ENCODE measurements at places on chromosomes 4 and X. TPM values are rescaled to one million over a fixed set of nuclear protein-coding genes. Genes with fewer than 3 reads are reported as not detected.

Gene MAGEB10
- total RNA-seq, result not detected

Gene HSPA4L
- 0.88 TPM for total RNA-seq

Gene MSANTD1
- not detected for total RNA-seq

Gene ASB12
- total RNA-seq, result not detected

Gene FRMD7
- 0.17 TPM for total RNA-seq

Gene TEX11
- total RNA-seq, result not detected

Gene CYBB
- 68.2 TPM for total RNA-seq

Gene PRMT9
- total RNA-seq, result 7.3 TPM

Gene DNAAF6
- total RNA-seq, result not detected

Gene RS1
- total RNA-seq, result not detected

Gene HAND2
- total RNA-seq, result 7.7 TPM

Gene F11
- total RNA-seq, result not detected

Gene ODAM
- total RNA-seq, result not detected

Gene NHS
- total RNA-seq, result 17.4 TPM

Gene SLITRK4
- 55.1 TPM for total RNA-seq

Gene TMEM192
- total RNA-seq, result 22.2 TPM

Gene INTS12
- total RNA-seq, result 21.9 TPM

Gene CFI
- total RNA-seq, result 37.7 TPM

Gene NAT8L
- total RNA-seq, result 10.1 TPM

Gene WFS1
- total RNA-seq, result 39.3 TPM

Gene RAB40A
- 0.65 TPM for total RNA-seq

Gene EXOC1L
- not detected for total RNA-seq

Gene GLRA2
- not detected for total RNA-seq

Gene PABPC4L
- total RNA-seq, result 0.85 TPM

Gene GUCY1A1
- 3.2 TPM for total RNA-seq

Gene PRPS2
- 56.6 TPM for total RNA-seq

Gene MAGEA2
- not detected for total RNA-seq

Gene NDP
- not detected for total RNA-seq

Gene RNF150
- total RNA-seq, result 21.6 TPM

Gene XAGE5
- total RNA-seq, result not detected

Gene GALNTL6
- total RNA-seq, result not detected

Gene ZNF630
- 0.65 TPM for total RNA-seq

Gene GCNA
- 5.5 TPM for total RNA-seq

Gene NHSL2
- total RNA-seq, result 12.2 TPM

Gene RHOH
- total RNA-seq, result 4.1 TPM

Gene ASMT
- total RNA-seq, result 1.1 TPM

Gene VSIG4
- 202 TPM for total RNA-seq

Gene IL3RA
- total RNA-seq, result 5.3 TPM
